ENCODE measurements at places on chromosomes 2 and 18.

GRCh38 chr2:5826979-5827655, 134.9 kb downstream of the SOX11 start:
- DNase-seq, result no peak

GRCh38 chr2:133607679-133608078, 39.4 kb upstream of the NCKAP5 start:
- DNase-seq, result no peak

DNA sequence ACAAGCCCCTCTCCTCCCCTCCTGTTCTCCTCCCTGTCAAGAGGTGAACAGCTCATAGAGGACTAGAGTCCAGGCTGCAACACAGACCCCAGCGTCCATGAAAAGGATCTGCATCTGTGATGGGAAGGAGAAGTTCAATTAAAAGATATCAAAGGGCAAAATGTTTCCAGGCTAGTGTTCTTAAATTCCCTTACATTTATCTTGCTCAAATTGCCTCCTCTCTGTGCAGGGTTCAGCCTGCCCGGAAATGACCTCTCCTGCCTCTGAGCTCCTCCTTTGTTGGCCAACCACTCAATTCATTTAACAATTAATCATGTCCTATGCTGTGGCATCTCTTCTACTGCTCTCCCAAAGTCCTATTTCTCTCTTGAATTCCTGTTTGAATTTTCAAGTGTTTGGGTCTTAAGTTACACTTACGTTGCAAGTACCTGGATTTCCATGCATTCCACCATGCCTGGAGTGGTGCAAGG, 105.3 kb downstream of the TSN start:
- DNase-seq, result no peak

GRCh38 chr2:130920415-130921163, 83.9 kb downstream of the ARHGEF4 start:
- DNase-seq, result peak; percentile 54

DNA sequence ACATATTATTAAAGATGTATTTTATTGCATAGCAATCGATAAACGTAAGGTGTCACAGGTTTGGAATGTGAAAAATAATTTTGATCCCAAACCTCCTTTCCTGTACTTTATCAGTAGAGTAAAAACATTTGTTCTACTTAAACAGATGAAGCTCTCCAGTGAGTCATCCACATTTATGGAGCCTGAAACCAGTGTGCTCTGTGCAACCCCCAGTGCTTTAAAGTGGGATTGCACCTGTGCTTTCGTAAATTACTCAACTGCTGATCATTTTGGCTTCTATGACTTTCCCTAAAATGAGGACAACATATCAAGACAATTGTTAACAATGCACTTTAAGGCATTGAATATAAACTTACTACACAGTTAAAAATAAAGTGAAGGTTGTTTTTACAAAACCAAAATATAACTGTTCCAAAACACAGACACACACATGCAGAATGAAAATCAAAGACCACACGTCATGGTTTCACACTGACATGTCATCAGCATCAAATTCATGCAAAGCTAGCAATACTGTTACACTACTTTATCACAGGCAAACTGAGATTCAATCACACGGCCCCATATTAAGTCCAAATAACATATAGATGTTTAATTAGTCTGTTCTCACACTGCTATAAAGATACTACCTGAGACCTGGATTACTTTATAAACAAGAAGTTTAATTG, 9.7 kb downstream of the TMEM18 start:
- DNase-seq, result no peak

GRCh38 chr2:126889071-126889470, 9.6 kb upstream of the TEX51 start:
- DNase-seq, result no peak

GRCh38 chr2:46751897-46752296, 163.7 kb downstream of the MCFD2 start:
- no peak for DNase-seq

DNA sequence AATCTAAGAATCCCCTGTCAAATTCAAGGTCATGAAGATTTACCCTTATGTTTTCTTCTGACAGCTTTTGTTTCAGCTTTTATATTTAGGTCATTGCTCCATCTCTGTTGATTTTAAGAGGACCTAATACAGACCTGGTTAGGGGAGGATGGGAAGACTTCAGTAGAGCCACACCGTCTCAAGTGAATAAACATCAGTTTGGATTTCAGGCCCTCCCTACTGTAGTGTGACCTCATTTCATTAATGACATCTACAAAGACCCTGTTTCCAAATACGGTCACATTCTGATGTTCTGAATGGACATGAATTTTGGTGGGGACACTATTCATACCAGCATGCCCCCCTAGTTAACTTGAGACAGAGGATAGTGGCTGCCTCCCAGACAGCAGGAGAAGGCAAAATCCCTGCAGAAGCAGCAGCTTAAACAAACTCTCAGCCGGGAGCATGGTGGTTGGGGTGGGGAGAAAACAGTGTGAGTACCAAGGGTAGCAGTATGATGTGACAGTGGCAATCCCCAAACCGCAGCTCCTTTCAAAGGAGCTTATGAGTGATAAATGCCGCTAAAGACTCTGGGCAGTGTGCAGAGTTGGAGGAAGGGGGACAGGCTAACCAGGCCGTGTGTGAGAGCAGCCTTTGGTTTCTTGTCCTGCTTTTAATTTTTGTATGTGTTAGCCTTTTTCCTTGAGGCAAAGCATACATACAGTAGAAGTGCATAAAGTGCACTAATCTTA, 65.9 kb upstream of the TNP1 start:
- DNase-seq, result no peak

DNA sequence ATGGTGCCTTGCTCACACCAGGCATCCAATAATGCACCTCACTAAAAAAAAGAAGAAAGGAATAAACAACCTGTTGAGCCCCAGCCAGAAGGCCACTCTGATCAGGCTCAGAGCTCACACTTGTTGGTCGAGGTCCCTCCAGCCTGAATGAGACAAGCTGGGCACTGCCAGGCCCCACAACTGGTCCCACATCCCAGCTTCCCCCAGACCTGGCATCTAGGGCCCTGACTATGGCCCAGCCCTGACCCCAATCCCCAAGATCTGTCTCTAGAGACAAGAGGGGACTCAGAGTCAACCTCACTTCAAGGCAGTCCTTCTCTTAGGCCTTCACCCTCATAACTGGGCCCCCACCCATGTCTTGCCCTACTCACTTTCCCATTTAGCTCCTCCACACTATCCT, 22.4 kb downstream of the TEX51 start:
- DNase-seq, result no peak

- no peak for DNase-seq
These were observed 1.1 kb upstream of the NEDD4L start for GRCh38 chr18:58042826-58043490.

DNA sequence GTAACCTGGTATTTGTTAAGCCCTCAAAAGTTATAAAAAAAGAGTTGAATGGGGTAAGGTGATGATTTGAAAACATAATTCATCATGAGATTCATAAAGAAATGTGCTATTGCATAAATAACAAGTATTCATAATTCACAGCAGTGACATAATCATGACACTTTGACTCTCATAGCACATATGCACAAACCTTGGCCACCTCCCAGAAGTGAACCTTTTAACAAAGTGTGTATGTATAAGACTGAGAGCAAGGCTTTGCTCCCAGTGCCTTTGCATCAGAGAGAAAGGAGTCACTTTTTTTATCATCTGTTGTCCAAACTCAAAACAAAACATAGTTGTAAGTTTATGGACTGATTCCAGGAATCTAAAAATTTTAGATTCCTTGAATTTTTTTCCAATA, 15.0 kb upstream of the HTR2B start:
- no peak for DNase-seq

GRCh38 chr2:144217853-144218633, 301.9 kb downstream of the ZEB2 start:
- no peak for DNase-seq

DNA sequence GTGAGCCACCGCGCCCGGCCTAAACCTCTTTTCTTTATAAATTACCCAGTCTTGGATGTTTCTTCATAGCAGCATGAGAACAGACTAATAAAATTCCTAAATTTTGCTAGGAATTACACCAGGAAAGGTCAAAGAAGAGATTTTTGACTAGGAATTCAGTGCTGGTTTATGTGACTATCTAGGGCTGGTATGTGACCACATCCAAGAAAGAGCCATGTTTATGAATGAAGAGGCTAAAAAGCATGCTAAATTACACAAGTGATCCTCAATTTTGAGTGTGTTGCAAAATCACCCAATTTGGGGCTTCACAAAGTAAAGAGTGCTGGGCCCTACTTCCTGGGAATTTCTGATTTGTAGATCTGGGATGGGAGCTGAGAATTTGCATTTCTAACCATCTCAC, 123.6 kb downstream of the CSRNP3 start:
- no peak for DNase-seq

DNA sequence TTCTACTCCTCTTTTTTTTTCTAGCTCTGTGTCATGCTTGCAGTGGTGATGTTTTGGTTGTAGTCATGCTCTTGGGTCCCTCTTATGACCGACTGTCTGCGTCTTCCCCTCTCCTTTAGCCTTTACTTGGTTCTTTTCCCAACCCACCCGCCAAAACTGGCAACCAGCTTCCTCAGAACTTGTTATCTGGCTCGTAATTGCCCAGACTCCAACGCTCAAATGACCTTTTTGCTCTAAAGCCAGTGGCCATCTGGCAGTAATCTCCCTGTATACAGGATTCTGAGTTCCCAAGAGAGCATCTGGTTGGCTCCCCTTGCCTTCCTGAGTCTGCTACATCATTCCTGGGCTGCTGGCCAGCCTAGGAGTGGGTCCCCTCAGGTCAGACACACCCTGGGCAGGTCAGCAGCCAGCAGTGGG, 147.2 kb downstream of the MGAT5 start:
- no peak for DNase-seq

DNA sequence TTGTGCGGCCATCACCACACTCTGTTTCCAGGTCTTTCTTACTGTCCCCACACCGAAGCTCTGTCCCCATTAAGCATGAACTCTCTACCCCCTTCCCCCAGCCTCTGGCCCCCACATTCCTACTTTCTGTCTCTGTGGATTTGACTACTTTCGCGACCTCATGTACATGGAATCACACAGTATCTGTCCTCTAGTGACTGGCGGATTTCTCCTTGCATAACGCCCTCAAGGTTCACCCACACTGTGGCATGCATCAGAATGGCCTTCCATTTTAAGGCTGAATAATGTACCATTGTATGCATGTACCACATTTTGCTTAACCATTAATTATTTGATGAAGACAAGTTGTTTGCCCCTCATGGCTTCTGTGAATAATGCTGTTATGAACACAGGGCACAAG, 467.6 kb upstream of the HS6ST1 start:
- DNase-seq, result no peak

DNA sequence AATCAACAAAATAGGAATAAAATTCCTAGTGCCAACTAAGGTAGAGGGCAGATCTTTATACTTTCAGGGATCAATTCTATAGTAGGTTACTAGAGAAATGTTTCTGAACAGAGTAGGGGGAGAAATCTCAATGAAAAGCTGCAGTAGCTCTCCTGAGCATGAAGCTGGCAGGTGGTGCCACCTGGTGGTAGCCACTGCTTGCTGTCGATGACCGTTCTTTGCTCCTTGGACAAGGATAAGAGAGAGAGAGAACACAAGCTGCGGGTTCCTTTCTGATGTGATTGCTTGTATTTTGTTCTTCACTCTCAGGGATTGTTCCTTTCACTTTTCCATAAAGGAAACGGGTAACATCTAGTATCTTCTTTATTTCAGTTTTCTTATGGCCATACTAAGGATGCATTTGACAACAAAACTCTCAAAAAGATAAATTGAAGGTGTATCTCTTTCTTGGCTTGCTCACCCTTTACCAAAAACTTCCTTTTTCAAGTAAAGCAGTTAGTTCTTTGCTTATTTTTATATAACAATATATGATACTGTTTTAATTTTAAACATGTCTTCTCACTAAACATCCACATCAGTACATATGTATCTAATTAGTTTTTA, 18.6 kb upstream of the MRPL19 start:
- peak; percentile 48 for DNase-seq

DNA sequence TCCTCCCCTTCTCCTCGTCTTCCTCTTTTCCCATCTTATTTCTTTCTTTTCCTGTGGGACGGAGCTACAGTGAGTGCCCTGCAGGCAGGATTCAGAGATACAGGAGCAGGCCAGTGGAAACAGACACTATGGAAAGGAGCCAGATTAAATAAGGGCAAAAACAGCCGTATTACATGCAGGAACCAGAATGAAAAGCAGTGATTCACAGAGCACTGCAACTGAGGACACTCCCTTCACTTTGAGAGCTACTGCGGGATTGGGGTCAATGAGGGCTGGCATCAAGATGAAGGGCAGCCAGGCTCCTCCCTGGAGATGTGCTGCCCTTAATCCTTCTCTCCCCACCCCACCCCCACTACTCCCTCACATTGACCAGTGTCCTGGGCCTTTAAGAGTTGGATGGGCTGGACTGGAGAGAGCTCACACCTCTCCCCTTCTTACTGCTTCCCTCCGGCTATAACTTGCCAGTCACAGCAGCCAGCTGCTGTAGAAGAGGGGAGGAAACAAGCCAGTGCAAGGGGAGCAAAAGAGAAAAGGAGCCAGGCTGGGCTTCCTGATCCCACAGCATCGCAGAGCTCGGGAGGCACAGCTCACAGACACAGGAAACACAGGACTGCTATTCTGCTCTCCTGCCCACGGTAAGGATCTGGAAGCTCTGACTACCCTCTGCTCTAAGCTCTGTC, at the start of gene PLCD4:
Gene PLCD4 (plus strand): TSS at position 464 of the 680 bp plus-strand sequence. CDS start 7,841 bp downstream, outside the sequence.
- no peak for DNase-seq

DNA sequence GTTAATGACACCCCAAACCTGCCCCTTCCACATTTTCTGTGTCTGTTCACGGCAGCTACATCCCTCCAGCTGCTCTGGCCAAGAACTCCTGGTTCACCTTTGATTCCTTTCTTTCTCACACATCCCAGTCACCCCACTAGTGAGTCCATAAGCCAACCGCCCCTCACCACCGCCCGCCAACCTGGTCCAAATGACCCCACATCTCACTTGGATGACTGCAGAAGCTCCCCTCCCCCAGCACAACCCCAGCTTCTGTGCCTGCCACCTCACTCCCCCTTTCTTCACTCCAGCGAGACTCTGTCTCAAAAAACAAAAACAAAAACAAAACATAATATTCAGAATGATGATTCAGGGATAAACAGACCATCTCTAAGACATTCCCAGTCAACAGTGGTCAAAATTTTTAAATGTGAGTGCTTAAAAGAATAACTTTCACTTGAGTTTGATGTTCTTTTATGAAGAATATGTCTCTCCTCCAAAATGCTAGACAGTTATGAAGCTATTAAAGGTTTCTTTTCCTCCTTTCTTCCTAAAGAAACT, 3.2 kb downstream of the CYS1 start:
- no peak for DNase-seq

- no peak for DNase-seq
These were observed 105.7 kb downstream of the UPP2 start for GRCh38 chr2:158207354-158207753.

GRCh38 chr2:62738981-62739936, 33.7 kb downstream of the EHBP1 start:
- no peak for DNase-seq

- DNase-seq, result no peak
These were observed 508.6 kb downstream of the PARD3B start for GRCh38 chr2:205053827-205054410.
